ENCODE measurements at places on chromosomes 11 and 22.

GRCh38 chr11:50088231-50088630, 55.6 kb downstream of the OR4C45 start:
- DNase-seq, result no peak

DNA sequence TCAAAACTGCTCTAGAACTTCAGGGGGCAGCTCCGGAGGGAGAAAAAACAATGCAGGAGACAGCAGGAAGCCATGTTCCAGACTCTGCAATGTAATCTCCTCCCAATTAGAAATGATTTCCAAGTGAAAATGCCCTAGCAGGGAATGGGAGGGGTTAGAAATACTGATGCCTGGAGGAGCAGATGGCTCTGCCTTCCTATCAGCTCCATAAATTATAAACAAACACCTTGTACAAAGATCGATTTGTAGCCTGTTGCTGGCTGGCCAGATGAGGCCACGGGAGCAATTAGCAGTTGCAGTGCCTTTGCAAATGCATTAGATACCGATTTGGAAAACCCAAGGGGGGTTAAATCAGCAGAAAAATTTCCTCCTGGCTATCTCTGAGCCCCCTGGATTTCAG, 46.6 kb upstream of the CHRM4 start:
- no peak for DNase-seq

- DNase-seq, result no peak
Observed at GRCh38 chr11:27786864-27787263, 86.6 kb upstream of the BDNF start.

DNA sequence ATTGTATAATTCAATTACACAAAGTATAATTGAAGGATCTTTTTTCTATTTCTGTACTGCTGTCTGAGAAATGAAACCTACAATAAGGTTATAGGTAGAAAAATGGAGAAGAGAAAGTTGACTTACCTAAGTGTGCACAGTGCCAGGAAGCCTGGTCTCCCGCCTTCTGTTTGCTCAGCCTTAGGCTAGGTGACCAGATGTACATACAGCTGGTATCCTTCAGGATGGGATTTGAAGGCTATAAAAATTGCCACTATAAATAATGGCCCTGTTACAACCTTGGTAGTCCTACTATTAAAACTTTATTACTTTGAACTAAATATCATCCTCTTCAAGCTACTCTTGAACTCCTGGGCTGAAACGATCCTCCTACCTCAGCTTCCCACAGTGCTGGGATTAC, 19.7 kb downstream of the OR51E2 start:
- DNase-seq, result no peak

GRCh38 chr11:6681949-6682348, 1.2 kb downstream of the MRPL17 start:
- DNase-seq, result no peak

DNA sequence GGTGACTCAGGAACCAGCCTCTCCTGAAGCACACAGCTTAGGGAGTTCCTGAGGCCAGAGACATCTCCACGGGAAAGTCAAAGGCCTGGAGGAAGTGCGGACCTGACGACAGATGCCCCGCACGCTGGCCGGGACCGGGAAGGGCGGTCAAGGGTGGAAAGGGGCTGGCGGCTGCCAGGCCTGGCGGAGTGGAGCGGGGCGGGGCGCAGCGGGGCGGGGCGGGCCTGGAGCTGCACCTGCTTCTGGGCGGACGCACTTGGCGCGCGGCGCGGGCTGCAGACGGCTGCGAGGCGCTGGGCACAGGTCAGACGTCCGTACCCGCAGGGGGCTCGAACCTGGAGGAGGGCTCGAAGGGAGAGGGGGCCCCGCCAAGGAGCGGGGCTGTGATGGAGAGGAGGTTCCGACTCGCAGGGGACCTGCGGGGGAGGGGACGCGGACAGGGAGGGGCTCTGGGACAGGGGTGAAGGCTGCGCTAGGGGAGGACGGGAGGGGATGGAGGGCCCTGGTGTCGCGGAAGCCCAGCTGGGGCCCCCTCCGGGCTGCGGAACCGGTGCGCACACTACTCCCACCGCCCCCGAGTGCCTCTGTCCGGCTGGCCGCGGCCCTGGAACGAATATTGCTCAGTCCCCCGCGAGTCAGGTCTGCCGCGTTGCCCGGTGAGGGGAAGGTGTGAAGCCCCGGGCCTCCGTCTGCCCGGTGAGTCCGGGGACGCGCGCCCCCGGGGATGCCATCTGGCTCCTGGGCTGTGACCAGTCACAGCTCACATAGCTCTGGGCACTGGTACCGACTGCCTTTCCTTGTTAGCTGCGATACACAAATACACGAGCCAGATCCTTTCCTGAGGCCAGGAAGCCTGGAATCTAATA, at the start of gene TMEM45B:
Gene TMEM45B, plus strand, starts transcription at position 253 of the 866 bp plus-strand sequence. CDS start 36,635 bp downstream, outside the sequence.
- peak; percentile 11 for DNase-seq

- peak; percentile 67 for DNase-seq
Observed at GRCh38 chr11:96235751-96236150, 107.2 kb downstream of the MAML2 start.

DNA sequence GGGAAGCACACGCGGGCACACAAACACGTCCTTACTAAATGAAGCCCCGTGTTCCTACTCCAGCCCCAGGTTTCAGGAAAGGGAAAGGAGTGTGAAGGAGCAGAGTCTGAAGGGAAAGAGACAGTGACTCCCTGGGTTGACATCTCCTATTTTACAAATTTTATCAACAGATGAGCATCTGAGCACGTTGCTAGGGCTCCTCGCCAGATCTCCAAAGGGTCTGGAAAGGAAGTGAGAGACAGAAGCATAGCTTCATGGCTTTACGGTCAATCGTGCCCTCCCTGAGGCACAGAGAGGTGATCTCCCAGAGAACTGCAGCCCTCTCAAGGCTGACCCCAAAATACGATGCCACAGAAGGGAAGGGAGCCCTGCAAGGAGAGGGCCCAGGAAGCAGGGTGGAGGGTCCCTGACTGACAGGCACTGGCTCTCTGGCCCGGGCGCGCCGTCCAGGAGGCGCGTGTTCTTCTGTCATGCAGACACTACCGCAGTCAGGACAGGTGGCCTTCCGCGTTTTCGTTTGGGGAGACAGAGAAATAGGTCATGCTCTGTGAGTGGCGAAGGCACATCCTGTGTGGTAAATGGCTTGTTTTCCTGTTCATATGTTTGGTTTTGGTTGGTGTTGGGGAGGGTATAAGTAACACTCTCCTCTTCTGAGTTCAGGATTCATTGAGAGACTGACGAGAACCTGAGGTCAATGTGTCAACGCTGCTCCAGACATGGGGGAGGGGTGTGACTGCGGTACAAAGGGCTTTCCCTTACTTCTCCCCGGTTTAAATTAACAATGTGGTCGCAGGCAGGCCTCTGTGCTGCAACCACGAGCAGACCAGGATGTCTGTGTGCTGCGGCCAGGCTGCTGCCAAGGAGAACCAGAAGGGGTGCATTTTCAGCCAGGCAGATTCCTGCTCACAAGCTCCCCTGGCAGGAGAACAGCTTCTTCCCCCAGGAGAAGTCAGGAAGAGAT, 813.3 kb downstream of the OPCML start:
- DNase-seq, result peak; percentile 42

DNA sequence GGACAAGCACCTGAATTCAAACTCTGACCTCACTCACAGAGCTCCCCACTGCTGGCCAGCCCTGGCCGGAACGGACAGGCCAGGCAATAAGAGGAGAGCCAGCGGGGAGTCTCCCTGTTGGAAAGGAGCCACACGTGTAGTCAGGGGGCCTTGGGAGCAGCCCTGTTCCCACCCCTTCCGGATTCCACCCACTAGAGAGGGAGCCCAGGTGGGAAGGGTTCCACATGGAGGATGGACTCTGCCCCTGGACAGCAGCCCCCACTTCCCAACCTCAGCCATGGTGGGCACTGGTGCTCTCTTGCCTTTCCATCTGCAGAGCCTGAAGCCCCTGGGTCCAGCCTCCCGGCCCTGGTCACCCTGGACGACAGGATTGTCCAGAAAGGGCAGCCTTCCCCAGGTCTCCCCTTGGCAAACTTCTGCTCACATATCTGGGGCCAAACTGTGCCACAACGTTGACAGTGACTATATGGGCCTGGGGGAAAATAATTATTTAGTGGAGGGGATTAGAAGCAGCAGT, 7.5 kb upstream of the APOBEC3A start:
- DNase-seq, result no peak

- no peak for DNase-seq
Observed at GRCh38 chr11:44223238-44223637, 86.7 kb downstream of the ALX4 start.

DNA sequence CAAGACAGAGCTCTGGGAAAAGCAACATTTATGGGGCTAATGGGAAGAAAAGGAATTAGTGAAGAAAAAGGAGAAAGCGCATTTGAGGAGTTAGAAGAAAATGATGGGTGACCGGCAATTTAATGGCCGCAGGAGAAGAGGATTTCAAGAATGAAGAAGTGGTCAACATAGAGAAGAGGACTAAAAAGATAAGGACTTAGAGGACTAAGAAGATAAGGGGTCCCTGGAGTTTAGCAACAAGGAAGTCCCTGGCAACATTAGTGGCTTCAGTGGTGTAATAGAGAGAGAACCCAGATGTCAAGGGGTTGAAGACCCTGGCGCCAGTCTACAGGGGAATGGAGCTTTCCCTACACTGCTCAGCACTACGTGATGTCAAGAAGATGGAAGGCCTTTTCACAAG, 32.3 kb downstream of the WEE1 start:
- no peak for DNase-seq

DNA sequence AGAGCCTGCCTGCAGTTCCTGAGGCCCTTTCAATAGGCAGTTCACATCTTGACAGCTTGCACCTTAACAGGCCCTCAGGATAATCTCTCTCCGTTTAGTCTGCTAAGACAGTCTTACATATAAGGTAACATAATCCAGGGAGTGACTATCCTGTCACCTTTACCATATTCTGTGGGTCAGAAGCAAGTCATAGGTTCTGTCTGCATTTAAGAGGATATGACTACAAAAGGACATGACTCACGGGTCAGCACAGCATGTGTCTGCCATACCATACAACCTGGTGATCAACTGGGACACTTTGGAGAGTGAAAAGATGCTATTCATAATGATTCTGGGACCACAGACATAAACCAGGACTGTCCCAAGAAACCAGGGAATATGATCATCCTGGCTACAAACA, 611.1 kb downstream of the SOX6 start:
- no peak for DNase-seq

GRCh38 chr11:119538753-119539152, 115.8 kb upstream of the THY1 start:
- no peak for DNase-seq

DNA sequence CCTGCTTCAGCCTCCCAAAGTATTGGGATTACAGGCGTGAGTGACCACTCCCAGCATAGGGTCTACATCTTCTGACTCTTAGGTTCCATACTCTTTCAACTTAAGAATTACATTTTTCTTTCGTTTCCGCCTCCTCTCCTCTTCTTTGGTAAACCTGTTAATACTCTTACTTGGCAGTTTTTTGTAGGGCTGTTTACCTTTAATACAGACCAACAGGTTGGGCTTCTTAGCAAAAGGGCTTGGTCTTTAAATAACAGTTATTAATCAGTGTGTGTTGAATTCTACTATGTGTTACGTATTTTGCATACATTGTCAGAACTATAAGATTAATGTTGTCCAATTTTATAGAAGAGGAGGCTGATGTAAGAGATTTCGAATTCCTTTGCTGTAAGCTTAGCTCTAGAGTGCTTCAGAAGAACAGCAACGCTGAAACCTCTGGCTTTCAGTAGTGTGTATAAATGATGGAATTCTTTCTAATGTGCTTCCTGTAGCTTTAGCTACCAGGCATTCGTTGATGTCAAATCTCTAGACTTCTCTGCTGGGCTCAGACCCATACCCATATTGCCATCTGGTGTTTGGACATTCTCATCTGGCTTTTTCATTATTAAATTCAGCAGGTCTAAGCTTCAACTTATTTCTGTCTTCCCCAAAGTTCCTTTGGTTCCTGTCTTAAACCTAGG, 3.1 kb downstream of the FDX1 start:
- no peak for DNase-seq

- no peak for DNase-seq
Observed at GRCh38 chr11:10444725-10445315, 10.2 kb upstream of the AMPD3 start.

GRCh38 chr11:34567733-34568132, 53.2 kb upstream of the EHF start:
- DNase-seq, result no peak

GRCh38 chr22:40691532-40691931, 12.2 kb downstream of the MCHR1 start:
- DNase-seq, result no peak

DNA sequence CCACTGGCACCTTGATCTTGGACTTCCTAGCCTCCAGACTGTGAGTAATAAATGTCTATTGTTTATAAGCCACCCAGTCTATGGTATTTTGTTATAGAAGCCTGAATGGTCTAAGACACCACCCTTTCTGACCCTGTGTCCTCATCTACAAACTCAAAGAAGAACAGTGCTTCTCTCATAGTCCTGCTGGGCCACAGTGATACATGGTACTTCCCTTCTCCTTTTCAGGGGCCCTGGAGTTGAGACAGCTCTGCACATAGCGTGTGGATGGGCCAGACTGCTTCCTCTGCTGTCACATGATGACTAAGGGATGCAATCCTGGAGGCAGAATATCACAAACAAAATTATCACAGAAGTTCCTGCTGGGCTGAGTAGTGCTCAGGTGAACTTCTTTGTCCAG, 5.0 kb downstream of the KCNJ11 start:
- DNase-seq, result no peak

DNA sequence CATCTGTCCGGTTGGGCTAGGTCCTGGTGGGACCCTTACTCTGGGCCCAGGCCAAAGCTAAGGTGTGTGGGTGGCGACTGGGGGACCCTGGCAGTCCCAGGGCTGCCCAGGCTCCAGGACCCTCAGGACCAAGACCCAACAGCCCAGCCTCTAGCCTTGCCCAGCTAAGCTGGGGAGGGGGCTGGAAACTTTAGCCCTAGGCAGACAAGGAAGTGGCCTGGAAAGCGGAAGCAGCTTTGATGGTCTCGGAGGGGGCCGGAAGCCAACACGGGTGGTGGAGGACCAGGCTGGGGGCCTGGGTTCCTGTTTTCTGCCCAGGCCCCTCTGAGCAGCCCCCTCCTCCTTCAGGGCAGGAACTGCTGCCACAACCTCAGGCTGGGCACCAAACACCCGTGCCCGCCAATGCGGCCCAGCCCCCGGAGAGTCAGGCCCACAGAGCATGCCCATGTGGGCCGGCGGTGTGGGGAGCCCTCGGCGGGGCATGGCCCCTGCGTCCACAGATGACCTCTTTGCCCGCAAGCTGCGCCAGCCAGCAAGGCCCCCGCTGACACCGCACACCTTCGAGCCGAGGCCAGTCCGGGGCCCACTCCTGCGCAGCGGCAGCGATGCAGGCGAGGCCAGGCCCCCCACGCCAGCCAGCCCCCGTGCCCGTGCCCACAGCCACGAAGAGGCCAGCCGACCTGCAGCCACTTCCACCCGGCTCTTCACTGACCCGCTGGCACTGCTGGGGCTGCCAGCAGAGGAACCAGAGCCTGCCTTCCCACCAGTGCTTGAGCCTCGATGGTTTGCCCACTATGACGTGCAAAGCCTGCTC, 2.8 kb downstream of the SIPA1 start:
- no peak for DNase-seq

- no peak for DNase-seq
Observed at GRCh38 chr22:31486951-31487350, 2.7 kb downstream of the EIF4ENIF1 start.

GRCh38 chr22:26474682-26475081, 8.9 kb downstream of the HPS4 start:
- DNase-seq, result no peak

- DNase-seq, result no peak
Observed at GRCh38 chr11:74575999-74576398, 16.4 kb upstream of the POLD3 start.
